ENCODE measurements at places on chromosomes 12 and 14.
A peak's percentile ranks its signal among the peaks of the same experiment; 100 is the strongest.

DNA sequence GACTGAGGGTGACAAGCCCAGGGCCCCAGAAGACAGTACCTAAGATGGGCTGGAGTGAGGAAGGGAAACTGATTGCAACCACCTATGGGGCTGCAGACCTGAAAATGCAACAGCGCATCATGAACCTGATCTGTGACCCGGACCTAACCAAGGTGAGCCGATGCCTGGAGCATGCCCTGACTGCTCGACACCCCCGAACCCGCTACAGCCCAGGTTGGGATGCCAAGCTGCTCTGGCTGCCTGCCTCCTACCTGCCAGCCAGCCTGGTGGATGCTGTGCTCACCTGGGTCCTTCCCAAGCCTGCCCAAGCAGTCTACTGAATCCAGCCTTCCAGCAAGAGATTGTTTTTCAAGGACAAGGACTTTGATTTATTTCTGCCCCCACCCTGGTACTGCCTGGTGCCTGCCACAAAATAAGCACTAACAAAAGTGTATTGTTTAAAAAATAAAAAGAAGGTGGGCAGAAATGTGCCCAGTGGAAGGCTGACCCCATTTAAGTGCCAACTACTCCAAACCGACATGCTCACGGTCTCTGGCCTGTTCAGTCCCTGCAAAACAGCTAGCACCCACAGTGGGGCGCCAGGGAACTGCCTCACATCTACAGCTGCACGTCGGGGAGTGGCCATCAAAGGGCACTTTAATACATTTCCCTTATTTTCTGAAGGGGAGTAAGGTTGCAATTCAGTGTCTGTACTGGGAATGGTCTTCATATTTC, 4.2 kb downstream of the RDH5 start:
- DNase-seq = peak; percentile 64

DNA sequence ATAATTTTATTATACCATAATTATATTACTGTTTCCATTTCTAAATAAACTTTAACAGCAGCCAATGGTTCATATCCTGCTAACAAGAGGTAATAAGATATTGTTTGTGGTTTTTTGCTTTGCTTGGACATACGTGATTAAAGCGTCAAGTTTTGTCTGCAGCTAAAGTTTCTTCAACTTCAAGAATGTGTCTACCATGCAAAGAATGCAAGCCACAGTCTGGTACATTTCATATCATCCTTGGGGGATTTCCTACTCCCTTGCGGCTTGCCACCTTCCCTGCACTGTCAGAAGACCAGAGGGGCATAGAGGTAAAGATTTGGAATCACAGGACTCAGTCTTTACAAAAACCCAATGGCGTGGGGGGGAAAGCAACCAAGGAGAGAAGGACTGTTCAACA, 125.2 kb downstream of the MED13L start:
- DNase-seq = peak; percentile 86

DNA sequence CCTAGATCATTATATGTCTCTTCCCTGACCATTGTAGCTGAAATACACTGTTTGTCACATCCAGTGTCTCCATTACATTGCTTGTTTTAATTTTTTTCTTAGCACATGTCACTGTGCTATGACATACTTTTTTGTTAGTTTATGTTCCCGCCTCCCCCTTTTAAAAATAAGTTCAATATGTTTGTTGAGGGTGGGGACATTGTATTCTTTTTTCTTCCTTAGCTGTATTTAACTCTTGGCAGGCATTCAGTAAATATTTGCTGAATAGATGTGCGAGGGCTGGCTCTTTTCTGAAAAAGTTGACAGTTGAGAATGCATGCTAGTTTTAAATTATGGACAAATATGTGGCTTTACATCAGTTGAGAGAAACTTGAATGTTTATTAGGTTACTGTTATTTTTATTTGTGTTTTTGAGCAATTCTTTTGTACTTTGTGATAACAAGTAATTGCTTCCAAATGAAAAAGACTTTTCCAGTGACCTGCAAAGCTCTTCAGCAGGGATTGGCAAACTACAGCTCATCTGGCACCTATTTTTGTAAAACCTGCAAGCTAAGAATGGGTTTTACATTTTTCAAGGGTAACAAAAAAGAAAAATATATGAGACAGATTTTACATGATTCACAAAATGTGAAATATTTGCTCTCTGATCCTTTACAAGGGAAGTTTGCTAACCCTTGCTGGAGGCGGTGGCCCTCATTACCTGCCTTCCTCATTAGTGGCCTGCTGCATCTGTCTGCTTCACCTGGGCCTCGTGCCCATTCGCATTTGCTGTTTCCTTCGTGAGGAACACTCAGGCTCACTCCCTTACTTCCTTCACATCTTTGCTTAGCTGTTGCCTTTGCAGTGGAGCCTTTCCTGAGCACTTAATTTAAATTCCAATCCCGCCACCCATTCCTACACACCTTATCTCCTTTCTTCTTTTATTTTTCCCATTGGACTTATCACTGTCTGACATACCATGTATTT, 229.4 kb downstream of the ERC1 start:
- no peak for DNase-seq

GRCh38 chr14:99937475-99938244, 127.6 kb upstream of the EVL start:
- DNase-seq = no peak

GRCh38 chr14:99280852-99281251, 8.9 kb upstream of the BCL11B start:
- no peak for DNase-seq

- DNase-seq = no peak
Observed at GRCh38 chr14:101082436-101083384, 179.2 kb upstream of the RTL1 start.

DNA sequence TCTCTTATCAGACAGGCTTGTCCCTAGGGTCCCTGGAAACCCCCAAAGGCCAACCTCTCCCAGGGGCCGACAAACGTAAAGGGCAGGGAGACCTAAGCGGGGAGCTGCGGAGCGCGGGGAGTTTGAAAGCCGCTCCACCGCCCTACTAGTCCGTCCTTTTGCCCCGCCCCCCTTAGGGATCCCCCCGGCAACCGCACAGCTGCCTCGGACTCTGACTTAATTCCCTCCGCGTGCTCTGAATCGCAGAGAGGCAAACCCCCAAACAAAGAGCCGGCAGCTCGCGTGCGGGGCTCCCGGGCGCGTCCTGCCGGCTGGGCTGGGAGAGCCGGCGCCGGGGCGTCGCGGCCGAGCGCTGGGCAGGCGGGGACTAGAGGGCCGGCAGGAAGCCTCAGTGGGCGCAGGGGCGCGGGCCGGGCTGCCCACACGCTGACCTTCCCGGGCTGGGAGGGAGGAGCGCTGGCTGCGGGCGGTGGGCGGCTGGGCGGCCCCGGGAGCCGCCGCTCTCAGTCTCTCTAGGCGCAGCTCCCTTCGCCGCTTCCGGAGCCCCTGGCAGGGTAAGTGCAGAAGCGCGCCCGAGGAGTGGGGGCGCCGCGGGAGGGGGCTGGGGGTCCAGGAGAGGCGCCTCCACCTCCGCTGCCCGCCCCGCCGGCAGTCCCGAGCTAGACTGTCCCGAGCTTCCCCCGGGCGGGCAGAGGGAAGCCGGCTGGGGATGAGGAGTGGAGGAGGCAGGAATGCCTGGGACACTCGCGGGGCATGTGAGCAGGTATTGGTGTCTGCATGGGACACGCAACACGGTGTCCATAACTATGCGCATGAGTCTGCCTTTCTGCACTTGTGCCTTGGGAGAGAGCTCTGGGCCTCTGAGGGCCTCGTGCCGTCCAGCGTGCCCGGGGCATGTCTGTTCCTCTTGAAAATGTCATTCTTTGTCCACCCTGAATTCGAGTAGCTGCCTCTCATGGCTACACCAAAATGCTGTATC, at the start of gene TSPAN11:
TSS of gene TSPAN11 (plus strand) at position 506 of the 979 bp plus-strand sequence. CDS start 27,244 bp downstream, outside the sequence.
- DNase-seq = peak; percentile 59

DNA sequence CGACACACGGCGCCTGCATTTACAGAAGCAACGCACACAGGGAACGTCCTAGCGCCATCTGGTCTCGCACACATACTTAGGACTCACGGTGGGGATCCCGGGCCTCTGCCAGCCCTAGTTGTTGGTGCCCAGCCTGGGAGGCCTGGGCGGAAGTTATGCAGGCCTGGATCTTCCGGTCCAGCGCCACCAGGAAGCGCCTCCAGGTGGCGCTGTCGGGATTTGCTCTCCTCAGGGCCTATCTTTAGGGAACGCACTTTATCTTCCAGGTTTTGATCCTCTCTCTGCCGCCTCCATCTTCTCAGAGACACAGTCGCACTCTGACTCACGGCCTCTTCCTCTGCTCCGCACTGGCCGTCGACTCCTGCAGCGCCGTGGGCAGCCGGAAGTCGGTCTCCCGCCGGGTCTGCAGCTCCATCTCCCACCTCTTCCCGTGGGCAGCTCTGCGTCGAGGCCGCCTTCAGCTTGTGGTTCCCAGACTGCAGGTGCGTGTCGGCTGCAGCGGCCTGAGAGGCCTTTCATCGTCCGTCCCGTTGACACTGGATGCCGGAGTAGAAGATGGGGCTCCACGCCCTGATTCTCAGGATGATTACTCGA, 760.4 kb downstream of the TMEM121 start:
- DNase-seq = no peak

GRCh38 chr14:95548328-95548929, 13.6 kb downstream of the GLRX5 start:
- DNase-seq = no peak

GRCh38 chr12:30936036-30936435, 9.5 kb downstream of the TSPAN11 start:
- DNase-seq = no peak

DNA sequence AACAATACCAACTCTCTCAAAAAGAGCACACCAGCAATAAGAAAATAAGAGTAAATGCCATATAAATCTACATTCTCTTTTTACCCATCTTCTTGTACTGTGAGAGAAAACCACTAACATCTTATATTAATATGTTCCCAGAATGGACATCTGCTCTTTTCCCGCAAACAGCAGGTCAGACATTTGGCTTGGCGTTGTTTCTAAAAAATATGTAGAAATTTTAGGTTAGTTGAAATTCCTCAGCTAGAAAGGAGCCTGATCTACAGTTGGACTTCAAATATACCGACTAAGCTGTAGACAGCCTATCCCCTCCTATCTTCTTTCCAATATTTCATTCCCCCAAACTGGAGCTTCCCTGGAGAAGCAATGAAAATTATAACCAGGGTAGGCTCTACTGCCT, 88.7 kb downstream of the PPP2R5E start:
- peak; percentile 43 for DNase-seq

DNA sequence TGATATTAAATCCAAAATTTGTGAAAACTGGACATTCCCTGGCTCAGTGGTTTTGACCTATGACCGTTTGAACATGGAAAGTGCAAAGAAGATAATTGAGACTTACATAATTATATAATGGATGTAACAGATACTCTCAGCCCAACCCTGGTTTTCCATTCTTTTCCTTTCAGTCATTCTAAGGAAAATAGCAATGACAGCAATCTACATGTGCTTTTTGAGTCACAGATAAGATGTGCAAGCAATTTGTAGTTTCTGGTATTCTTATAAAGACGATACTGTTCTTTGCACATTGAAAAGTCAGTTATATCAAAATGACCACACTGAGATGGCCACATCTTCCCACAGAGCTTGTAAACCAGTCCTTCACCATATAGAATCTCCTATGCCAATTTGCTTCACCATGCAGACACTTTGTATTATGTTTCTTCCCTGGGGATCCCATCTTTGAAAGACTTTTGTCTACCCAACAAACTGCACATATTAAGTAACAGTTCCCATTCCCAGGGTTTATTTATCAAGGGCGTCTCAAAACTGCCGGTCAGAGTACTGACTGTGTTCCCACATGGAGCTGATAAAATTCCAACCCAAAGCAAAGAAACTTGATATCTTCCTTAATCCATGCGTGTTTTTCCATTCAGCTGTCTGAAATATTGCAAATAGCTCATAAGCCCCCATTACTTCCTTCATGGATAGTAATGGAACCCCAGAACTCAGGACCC, 34.8 kb downstream of the PLXNC1 start:
- DNase-seq = no peak

- peak; percentile 52 for DNase-seq
Observed at GRCh38 chr14:97178781-97179180, 381.6 kb downstream of the VRK1 start.

DNA sequence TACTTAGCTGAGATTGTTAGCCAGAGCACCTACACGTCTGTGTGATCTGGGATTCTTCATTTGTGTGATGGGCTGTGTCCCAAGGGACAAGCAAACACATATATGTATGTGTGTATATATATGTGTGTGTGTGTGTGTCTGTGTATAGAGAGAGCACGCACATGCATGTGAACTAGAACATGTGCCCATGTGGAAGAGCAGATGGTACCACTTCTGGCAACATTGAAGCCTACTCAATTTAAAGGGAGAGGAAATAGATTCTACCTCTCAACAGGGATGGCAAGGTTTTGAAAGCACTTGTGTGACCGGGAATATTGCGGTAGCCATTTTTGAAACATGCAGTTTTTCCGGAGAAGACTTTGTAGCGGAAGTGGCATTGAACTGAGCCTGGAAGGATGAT, 1.4 kb downstream of the TOMM20L start:
- no peak for DNase-seq

DNA sequence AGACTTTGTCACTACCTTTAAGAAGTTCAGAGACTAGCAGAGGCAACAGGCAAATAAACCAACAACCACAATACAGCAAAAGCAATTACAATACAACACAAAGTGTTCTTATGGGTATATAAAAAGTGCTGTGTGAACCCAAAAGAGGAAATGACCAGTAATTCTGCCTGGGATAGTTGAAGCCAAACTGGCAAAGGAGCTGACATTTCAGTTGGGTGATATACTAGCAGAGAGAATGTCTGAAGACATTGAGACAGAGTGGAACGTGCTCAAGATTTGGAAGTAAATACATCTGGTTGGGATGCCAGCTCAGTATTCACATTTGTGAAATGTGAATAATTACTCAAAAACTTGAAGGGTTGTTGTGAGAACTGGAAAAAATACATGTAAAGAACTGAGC, 80.6 kb upstream of the GTF2A1 start:
- DNase-seq = no peak

- DNase-seq = peak; percentile 92
Observed at GRCh38 chr12:22974865-22975264, 349.9 kb downstream of the ETNK1 start.

DNA sequence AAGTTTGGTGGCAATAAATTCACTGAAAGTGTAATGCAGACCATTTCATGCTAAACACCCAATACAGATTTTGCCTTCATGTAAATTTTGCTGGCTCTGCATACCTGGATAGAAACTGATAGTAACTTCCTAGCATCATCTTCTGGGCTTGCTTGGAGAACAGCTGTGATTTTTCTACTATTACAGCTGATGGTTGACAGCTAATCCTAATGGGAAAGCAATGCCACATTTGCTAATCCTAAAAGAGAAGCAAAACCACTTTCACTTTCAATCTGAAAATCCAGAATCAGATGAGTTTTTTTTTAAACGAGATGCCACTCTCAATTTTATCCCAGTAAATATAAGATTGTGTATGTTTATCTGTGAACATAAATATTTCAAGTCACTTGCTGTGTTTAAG, 1035.9 kb downstream of the TRHDE start:
- no peak for DNase-seq

DNA sequence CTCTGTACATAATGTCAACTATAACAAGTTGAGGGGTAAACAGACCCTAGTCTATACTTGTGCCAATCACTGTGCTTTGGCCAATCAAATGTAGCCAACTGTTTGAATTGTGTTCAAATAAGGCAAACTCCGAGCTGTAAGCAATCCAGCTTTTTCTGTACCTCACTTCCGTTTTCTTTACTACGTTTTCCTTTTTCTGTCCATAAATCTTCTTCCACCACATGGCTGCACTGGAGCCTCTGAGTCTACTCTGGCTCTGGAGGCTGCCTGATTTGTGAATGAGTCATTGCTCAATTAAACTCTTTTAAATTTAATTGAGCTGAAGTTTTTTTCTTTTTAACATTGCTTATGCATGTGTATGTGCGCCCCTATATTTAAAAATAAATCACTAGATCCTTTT, 29.7 kb downstream of the CLEC1A start:
- DNase-seq = peak; percentile 57

GRCh38 chr14:72903716-72904115, 9.8 kb upstream of the DPF3 start:
- no peak for DNase-seq

GRCh38 chr14:104280902-104281767, 142.7 kb downstream of the KIF26A start:
- no peak for DNase-seq

Measured in fibroblast of upper back skin (primary cell).